HTR-8/SVneo (cell line): ENCODE measurements at places on chromosomes 5 and 9.

- no peak for DNase-seq
Observed at GRCh38 chr9:63817622-63818518, 1467.1 kb downstream of the FOXD4L5 start.

DNA sequence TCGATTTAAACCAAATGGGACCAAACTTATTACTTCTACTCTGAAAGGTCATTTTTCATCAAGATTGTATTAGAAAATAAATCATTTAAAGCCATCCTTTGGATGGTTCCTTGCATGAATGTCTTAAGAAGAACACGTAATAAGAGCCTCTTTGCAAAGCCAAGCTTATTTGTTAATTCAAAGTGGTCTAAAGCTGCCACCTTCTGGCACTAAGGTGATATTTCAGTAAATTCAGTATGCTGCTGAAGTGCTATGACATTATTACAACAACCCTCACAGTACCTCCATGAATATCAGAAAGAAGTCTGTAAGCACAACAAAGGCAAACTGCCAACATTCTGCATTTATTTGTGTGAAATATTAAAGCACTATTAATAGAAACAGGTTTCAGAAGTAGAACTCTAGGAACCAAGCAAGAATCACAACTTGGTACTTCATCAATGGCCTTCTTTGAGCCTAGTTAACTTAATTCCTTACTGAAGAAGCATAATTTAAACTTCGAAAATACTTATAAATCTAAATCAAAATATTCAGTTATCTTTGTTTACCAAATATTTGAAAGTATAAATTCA lies 53.1 kb upstream of the TYRP1 start:
- peak; percentile 5 for DNase-seq

GRCh38 chr9:116327701-116328405 lies 174.3 kb downstream of the PAPPA start:
- DNase-seq = no peak

GRCh38 chr9:13100914-13101572 lies 178.4 kb downstream of the MPDZ start:
- DNase-seq = no peak

- DNase-seq = no peak
Observed at GRCh38 chr5:15236911-15237508, 263.0 kb upstream of the FBXL7 start.

DNA sequence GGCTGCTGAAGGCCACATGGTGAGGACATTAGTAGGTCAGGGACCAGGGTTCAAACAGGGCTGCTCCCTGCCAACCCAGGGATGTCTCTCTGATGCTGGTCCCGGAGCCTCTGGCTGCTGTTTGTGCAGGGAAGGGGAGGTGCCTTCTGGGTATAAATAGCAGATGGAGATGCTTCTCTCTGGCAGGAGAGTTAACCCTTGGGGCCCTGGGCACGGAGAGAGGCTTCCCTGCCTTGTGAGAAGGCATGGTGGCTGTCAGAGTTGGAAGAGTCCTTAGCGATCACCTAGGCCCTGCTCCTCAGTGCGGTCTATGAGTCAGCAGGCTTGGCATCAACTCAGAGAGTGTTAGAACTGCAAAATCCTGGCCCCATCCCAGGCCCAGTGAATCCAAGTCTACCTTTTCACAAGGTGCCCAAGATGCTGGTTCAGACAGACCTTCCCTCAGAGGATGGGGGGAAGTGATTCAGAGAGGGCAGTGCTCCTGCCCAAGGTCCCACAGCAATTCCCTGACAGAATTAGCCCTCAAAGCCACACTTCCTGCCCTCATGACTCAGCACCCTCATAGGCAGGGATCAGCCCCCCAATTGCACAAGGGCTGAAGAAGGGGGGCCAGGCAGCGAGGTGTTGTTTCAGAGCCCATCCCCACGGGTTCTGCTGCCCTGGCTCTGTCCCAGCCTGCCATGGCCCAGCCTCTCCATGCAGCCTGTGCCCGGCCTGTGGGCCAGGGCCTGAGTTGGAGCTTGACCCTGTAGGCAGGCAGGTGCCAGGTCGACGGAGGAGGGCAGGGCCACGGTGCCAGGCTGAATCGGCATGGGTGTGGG lies 25.6 kb downstream of the CAMK2A start:
- DNase-seq = peak; percentile 77

DNA sequence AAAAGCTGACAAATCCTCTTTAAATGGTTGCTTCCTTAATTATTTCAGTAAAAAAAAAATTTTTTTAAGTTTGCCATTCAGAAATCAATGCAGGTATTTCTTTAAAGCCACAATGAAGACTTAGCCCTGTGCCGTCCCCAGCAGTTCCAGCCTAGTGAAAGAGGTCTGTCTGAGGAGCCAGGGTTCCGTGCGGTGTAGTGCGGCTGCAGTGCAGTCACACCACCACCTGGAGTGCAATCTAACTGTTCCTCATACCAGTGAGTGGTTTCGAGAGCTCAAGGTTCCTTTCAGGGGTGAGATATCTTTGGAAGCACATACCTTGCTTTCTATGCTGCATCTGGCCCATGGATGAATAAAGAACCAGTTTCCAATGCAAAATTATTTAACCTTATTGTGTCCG lies 87.5 kb downstream of the FANCC start:
- no peak for DNase-seq

- no peak for DNase-seq
Observed at GRCh38 chr9:94843134-94843533, 116.6 kb downstream of the AOPEP start.

GRCh38 chr9:137785704-137786161 lies 91.8 kb upstream of the CACNA1B start:
- DNase-seq = no peak

DNA sequence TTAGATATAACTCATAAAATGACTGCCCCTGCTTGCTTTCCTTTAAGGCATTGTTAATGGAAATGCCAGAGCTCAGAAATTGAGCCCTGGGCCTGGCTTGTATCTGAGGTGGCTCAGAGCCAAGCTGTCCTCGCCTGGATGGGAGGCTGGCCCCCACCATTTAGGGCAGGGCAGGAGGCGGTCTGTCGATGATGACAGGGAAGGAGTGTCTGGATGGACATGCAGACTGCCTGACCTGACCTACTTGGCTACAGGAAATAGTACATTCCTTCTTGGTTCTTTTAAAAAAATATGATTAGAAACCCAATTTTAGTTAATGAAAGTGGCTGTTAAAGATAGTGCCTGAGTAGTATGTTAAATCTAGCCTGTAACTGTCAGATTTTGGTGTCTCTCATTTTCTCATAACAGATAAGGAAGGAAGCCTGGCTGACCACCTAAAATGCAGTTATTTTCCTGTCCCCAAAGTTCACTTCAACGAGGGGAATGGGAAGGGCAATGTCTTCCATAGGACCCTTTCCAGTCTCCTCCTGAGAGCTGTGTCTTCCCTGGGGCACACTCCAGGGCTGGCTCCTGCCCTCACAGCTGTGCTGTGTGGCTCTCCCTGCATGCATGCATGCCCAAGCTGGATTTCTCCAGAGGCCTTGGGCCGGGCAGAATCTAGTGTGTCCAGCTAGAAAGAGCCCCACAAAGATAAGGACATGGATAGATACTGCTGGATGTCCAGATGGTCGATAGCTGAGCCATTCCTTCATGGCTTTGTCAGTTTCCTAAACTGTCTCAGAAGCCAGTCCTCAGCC lies 42.3 kb downstream of the MACROH2A1 start:
- no peak for DNase-seq

GRCh38 chr9:8437876-8438275 lies 638.3 kb upstream of the DMAC1 start:
- DNase-seq = no peak
